ENCODE measurements at places on chromosomes 12 and 14.

GRCh38 chr14:71448431-71449315, 483.6 kb upstream of the RGS6 start:
- DNase-seq, result no peak

- no peak for DNase-seq
These were observed 31.1 kb downstream of the ATF7 start for GRCh38 chr12:53594897-53595615.

GRCh38 chr14:75607842-75608640, 29.6 kb downstream of the FLVCR2 start:
- no peak for DNase-seq

GRCh38 chr12:42140901-42141300, 3.8 kb downstream of the GXYLT1 start:
- DNase-seq, result no peak

DNA sequence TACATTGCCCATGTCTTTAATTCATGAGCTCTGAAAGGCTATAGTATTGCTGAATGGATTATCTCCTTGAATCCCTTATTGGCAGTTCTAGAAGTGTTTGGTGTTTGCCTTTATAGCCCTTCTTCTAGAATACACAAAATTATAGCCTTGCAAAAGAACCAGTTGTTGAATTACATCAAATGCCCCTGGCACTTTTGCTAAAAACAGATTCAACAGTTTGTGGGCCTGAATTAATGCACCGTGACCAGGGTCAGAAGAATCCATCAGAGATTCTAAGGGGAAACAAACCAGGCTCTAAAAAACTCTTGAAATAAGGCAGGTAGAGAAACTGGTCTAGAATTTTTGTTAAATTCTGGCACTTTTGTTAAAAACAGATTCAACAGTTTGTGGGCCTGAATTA, 197.8 kb downstream of the SOX5 start:
- no peak for DNase-seq

DNA sequence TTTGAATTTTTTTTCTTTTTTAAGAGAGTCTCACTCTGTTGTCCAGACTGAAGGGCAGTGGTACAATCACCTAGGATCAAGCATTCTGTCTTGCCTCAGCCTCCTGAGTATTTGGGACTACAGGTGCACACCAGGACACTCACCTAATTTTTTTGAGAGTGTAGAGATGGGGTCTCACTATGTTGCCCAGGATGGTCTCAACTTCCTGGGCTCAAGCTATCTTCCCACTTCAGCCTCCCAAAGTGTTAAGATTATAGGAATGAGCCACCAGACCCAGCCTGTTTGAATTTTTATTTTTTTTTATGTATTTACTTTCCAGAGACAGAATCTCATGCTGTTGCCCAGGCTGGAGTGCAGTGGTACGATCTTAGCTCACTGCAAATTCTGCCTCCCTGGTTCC, 11.3 kb downstream of the BAZ1A start:
- no peak for DNase-seq

GRCh38 chr12:113315358-113315757, 19.6 kb downstream of the SLC8B1 start:
- no peak for DNase-seq

DNA sequence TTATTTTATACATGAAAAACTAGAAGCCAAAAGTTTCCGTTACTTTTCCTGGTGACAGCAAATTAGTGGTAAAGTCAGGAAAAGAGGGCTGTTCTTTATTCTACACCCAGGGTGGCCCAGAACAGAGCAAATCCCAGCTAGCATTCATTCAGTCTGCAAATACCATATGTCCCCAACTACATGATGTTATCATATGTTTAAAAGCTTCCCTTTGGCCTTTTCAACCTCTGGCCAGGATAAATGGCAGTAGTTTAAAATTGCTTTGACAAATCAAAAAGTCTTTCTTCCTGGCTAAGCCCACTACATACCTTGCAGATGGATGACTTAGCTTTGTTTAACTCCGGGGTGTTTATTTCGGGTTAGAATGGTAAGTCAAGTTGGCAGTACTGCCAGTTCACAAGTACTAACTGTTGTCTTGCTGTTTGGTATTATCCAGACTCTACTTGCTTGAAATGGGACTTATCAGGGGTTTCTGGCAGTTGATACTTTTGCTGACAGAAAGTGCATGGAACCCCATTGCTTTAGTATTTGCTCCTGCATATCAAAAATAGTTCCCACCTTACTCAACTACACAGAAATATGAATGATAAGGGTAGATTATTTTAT, 69.7 kb downstream of the PKP2 start:
- no peak for DNase-seq

- no peak for DNase-seq
These were observed 12.0 kb upstream of the NUDT14 start for GRCh38 chr14:105192866-105193731.

DNA sequence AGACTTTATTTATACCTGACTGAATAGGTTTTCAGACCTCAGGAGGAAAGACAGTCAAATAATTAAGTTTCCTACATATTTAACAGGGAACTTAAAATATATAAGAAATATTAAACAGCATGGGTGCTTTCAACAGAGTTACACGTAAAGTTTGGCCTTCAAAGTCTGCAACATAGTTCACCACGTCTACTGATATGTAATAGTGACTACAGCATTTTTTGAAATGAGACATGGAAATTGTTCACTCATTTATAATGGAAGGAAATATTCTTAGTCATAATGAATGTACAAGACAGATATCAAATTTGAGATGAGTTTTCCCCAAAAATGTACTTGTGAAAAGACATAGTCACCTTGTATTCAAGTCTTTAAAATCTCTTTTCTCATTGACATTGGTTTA, 56.7 kb upstream of the KCNMB4 start:
- no peak for DNase-seq

- DNase-seq, result no peak
These were observed 8.7 kb upstream of the MYH6 start for GRCh38 chr14:23416801-23417200.

DNA sequence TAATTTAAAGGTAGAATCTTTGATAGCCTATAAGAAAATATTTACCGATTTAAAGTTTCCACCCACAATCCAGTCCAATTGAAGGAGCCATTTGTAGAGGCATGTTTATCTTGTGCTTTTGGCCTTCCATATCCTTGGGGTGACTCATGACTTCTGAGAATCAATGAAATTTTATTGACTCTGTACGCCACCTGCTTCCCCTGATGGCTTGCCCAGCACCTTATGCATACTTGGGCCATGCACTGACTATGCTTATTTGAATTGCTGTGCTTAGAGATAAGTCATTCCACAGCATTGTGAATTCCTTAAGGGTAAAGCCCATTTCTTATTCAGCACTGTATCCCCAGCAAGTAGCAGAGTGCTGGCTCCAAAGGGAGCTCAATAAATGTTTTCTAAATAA, 954.8 kb upstream of the SEL1L start:
- no peak for DNase-seq

DNA sequence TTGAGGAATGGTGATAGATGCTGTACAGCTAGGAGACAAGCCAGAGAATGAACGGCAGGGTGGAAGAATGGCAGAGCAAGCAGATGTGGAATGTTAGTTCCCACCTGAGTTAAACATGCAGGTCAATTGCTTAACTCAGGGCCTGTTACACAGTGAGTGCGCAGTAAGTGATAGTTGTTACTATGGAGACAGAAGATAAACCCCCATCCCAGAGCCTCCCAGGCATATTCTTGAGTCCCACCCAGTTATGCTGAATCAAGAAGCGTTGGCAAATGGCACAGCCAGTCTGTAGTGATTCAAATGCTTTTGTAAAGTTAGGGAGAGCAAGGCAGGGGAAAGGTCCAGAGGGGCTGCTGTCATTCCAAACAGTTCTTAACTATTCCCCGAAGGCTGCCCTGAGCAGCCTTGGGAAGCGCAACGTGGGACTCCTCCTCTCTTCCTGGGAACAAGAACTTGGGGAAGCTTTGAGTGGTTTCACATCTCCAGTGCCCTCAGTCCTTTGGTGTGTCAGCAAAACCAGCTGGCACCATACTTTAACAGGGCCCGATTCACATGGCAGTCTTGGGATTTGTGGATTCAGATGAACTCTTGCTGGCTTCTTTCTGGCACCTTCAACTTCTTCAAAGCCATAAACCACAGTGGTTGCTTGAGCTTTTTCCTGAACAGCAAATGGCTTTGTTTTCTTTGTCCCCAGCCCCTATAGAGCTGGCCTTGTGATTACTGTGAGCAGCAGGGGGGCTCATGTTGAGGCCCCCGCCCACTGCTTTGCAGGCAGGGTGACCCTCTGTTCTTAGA, 66.4 kb downstream of the PPM1A start:
- DNase-seq, result no peak

DNA sequence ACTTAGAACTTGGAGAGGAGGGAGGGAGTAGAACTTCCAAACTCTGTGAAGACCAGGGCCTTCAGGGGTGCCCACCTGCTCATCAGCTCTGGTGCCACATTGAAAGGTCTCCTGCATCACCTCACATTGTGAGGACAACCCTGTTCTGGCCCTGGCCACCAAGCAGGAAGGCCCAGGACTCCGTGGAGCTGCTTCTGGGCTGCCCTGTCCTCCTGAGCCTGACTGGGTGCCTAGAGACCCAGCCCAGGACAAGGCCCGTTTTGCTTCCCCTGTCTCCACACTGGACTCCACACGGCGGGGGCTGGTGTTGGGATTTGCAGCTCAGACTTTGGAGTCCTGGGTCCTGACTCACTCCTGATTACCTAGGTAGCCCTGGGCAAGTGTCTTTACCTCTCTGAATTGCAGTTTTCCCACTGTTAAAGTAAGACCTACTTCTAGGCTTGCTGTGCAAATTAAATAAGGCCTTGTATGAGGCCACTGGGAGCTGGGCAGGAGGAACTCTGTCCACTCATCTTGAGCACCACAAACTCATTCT, 12.5 kb upstream of the KRT82 start:
- no peak for DNase-seq

- no peak for DNase-seq
These were observed 78.5 kb downstream of the MDGA2 start for GRCh38 chr14:47596860-47597259.

DNA sequence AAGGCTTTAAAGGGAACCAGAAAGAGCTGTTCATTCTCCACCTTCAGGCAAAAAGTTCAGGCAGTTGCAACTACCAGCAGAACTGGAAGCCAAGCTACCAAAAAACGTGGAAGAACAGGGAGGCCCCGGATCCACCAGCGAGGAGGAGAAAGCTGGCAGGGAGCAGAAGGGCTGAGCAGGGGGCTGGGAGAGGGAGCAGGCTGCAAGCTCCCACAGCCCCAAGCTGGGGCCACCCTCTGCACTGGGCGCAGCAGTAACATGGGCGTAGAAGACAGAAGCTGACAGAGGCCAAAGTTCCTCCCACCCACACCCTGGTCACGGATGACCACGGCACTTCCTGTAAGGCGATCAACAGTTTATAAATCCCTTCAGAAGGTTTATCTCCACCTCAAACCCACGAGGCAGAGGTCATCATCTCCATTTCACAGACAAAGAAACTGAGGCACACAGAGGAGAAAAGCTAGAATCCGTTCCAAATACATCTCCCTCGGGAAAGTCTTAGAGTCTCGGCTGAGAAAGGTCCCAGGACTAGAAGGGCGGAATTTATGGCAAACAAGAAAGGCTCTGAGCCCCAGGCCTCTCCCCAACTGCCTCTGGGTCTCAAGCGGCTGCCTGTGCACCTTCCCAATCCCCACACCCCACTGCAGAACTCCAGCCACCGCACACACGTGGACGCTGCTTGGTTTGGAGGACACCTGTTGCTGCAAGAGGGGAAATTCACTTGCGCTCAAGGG, 1.8 kb downstream of the CCDC85C start:
- DNase-seq, result no peak

GRCh38 chr12:18146363-18146762, 56.4 kb upstream of the RERGL start:
- no peak for DNase-seq

DNA sequence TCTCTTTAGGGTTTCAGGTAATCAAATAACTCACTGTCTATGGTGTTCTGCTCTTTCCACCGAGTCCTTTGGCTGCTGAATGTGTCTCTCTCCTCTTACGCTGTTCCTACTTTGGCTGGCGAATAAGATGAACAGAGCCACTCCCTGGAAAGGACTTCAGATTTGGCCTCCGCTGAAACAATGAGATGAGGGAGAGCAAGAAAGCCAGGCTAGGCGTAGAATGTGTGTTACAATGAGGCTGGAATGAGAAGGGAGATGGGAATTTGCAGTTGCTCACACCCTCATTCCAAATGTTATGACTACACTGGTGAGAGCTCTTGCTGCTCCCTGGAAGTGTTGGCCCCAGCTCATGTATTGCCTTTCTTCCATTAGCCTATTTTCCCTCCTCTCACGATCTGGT, at the start of gene MFAP5:
Gene MFAP5 (minus strand): TSS at position 234 of the 400 bp plus-strand sequence. CDS start 722 bp downstream, outside the sequence.
- no peak for DNase-seq

DNA sequence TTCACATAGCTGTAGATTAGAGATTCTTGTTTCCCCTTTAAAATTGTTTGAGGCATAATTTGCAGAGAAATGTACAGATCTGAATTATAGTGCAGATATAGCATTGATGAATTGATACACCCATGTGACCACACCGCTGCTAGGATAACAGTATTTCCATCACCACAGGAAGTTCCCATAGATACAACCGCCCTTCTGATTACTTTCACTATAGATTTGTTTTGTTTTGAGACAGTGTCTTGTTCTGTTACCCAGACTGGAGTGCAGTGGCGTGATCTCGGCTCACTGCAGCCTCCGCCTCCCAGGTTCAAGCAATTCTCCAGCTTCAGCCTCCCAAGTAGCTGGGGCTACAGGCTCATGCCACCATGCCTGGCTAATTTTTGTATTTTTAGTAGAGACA, 8.8 kb upstream of the ASPG start:
- no peak for DNase-seq

GRCh38 chr12:110590806-110591326, 7.7 kb upstream of the PPTC7 start:
- no peak for DNase-seq

DNA sequence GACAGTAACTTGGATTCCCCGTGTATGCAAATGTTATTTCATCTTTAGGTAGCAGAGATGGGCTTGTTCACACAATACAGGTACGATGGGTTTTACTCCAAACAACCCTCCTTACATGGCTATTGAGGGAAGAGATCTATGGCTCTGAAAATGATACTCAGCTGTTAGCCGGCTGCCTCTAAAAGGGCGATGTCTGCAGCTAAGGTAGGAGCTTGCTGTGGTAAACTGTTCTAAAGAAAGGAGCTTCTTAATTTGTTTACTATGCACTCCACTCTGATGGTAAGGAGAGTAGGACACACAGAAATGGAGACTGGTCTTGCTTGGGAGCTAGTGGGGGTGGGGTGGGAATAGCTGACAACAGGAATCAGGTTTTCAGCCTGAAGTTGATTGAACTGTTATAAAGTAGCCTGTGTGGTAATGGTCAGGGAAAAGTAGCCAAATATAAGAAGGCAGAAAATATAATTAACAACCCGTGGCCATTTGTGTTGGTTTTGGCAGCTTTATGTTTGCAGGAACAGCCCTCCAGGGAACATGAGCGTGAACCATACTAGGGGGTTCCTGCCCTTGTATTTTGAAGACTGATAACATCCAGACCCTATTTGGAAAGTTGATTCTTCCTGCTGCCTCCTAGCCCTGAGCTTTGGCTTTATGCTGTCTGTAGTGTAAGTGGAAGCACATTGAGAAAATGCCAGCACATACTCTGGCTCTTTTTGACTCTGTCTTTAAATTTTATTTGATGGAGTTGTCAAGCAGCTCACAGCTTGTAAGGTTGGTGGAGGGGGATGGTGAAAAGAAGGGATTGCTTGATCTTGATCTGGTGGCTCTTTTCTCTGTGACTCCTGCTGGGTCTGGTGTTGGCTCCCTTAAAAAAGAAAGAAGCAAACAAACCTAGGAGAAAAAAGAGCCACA, 929.8 kb downstream of the DIO2 start:
- no peak for DNase-seq

- no peak for DNase-seq
These were observed 172.1 kb downstream of the TSPAN9 start for GRCh38 chr12:3249081-3249800.
